ENCODE measurements at places on chromosomes 4 and X. TPM values are rescaled to one million over a fixed set of nuclear protein-coding genes. Genes with fewer than 3 reads are reported as not detected.

CSN1S1 gene
- not detected for total RNA-seq

SSX2 gene
- total RNA-seq = not detected

DNAJB14 gene
- total RNA-seq = 32.6 TPM

PAGE5 gene
- 37.9 TPM for total RNA-seq

F8 gene
- total RNA-seq = 2.8 TPM

GLUD2 gene
- 0.43 TPM for total RNA-seq

SLC10A4 gene
- total RNA-seq = 0.06 TPM

TSPAN7 gene
- 8.8 TPM for total RNA-seq

TLR7 gene
- total RNA-seq = not detected

MAGEA2 gene
- 15.8 TPM for total RNA-seq

CHIC1 gene
- 10.7 TPM for total RNA-seq

SPANXN4 gene
- total RNA-seq = not detected

ERAS gene
- total RNA-seq = not detected

MTNR1A gene
- total RNA-seq = not detected

KIAA1210 gene
- 0.04 TPM for total RNA-seq

MAGEC1 gene
- total RNA-seq = 6.7 TPM

FAM193A gene
- total RNA-seq = 9.6 TPM

RNF175 gene
- total RNA-seq = not detected

ZFP42 gene
- not detected for total RNA-seq

IKBKG gene
- total RNA-seq = 23.0 TPM

USP17L5 gene
- total RNA-seq = not detected

XAGE2 gene
- not detected for total RNA-seq

TKTL1 gene
- total RNA-seq = not detected

OCRL gene
- 18.5 TPM for total RNA-seq

SLC38A5 gene
- 0.04 TPM for total RNA-seq

RTL9 gene
- total RNA-seq = 0.04 TPM

DCAF12L2 gene
- total RNA-seq = not detected

Data from H4 (cell line).